ENCODE measurements at places on chromosomes 3 and 15. TPM values are rescaled to one million over a fixed set of nuclear protein-coding genes. Genes with fewer than 3 reads are reported as not detected.

GRCh38 chr15:47404877-47405276 is 312.4 kb upstream of the SEMA6D start:
- no peak for DNase-seq

The DNAH12 gene
- under 0.01 TPM for total RNA-seq

The APBA2 gene
- total RNA-seq, result 8.8 TPM

The LMAN1L gene
- total RNA-seq, result under 0.01 TPM

The ZNF662 gene
- total RNA-seq, result 4.0 TPM

The INAFM2 gene
- total RNA-seq, result 16.8 TPM

The CADM2 gene
- total RNA-seq, result 0.29 TPM

DNA sequence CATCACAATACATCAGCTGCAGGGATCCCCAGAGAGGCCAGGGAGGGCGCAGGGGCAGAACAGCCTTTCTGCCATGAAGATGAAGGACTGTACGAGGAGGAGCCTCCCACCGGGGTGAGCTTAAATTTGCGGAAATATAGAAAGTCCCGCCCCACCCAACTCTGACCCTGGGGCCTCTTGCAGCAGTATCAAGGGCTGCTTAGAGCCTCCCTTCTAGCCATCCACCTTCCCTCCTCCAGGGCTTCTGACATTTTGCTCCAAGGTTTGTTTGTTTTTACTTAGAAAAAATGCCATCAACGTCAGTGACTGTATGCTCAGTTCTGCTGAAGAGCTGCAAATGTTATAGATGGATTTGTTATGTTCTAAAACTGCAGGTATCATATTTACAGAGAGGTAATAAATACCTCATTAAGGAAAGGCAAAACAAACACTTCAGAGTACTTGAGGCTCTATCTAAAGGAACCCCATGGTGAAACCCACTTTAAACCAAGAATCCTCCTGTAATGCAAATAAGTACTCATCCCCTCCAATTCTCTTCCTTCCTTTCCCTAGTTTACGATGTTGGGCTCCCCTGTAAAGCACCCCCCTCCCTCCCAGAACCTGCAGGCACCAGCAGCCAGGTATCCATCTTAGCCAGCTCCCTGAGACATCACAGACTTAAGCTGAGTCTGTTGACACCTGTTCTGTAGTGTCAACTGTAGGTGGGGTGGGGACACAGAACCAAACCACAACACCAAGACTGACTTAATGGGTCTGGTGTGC is 30.5 kb downstream of the RFTN1 start:
- DNase-seq, result no peak

The DCUN1D1 gene
- total RNA-seq, result 38.4 TPM

The NDN gene
- total RNA-seq, result 51.9 TPM

The CELF6 gene
- 0.36 TPM for total RNA-seq

- DNase-seq, result peak; percentile 51
Measured at GRCh38 chr15:98734466-98735199, 86.3 kb downstream of the IGF1R start.

The B4GALT4 gene
- 28.2 TPM for total RNA-seq

GRCh38 chr3:31170932-31171670 is 276.6 kb upstream of the GADL1 start:
- DNase-seq, result peak; percentile 77

- peak; percentile 50 for DNase-seq
Measured at GRCh38 chr15:95645791-95646338, 684.6 kb upstream of the NR2F2 start.

GRCh38 chr3:186983659-186984058 is 53.3 kb downstream of the ST6GAL1 start:
- DNase-seq, result peak; percentile 85

DNA sequence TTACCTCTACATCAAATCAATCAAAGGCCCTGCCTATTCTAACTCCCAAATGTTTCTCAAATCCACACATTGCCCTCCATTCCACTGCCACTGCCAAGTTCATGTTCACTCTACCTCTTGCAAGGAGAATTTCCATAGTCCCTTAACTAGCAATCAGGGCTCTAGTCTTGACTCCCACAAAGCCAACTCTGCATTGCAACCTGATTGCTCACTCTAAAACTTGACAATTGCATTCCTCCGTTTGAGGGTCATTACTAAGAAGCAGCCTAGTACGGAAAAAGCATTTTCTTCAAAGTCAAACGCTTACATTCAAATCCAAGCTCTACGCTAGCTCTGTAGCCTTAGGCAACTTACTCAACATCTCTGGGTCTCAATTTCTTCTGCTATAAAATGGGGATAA is 1.2 kb downstream of the CPA3 start:
- DNase-seq, result no peak

DNA sequence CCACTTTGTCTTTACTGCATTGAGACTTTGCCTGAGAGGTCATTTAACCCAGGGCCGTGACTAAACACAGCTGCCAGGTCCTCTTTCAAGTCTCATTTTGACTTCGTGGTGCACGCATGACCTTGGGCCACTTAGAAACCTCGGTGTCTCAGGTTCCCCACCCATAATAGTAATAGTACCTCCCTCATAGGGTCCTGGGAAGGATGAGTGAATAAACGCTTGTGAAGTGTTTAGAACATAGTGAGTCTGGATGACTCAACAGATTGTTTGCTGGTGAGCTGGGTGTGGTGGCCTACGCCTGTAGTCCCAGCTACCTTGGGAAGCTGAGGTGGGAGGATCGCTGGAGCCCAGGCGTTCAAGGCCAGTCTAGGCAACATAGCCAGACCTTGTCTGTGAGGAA is 56.3 kb downstream of the BDH1 start:
- peak; percentile 92 for DNase-seq

Measured in osteoblast (primary cell).